ENCODE measurements at places on chromosomes 16 and 17. TPM values are rescaled to one million over a fixed set of nuclear protein-coding genes. Genes with fewer than 3 reads are reported as not detected.

DNA sequence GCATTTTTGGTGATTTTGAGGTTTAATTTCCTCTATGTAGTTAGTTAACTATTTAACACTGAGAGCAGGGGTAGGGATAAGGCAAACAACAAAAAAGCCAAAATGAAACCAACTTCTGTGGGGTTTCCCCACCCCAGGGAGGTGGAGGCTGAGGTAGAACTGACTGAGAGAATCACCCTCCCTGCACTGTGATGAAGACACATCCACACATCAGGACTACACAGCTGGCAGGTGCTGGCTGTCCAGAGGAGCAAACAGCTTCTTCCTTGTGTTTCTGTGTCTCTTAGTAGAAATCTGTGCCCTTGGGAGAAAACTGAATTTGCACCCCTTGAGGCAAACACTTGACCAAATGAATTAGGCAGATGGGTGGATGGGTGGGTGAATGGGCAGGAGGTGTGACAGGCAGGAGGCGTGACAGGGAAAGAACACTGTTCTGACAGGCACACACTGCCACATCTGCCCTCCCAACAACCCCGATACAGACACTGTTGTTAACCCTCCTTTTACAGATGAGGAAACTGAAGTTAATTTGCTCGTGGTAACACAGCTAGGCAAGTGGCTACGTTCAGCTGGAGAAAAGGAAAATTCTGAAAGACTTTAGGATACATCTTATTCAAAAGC lies 62.9 kb upstream of the AMZ2 start:
- H3K36me3 ChIP-seq: no peaks in the 10 kb centered on the region
- no peak overlapping the region for H3K27ac ChIP-seq
- H3K4me1 ChIP-seq: no peaks in the 10 kb centered on the region
- H3K4me3 ChIP-seq: no peak overlapping the region
- no peaks in the 10 kb centered on the region for H3K27me3 ChIP-seq
- DNase-seq: no peak

DNA sequence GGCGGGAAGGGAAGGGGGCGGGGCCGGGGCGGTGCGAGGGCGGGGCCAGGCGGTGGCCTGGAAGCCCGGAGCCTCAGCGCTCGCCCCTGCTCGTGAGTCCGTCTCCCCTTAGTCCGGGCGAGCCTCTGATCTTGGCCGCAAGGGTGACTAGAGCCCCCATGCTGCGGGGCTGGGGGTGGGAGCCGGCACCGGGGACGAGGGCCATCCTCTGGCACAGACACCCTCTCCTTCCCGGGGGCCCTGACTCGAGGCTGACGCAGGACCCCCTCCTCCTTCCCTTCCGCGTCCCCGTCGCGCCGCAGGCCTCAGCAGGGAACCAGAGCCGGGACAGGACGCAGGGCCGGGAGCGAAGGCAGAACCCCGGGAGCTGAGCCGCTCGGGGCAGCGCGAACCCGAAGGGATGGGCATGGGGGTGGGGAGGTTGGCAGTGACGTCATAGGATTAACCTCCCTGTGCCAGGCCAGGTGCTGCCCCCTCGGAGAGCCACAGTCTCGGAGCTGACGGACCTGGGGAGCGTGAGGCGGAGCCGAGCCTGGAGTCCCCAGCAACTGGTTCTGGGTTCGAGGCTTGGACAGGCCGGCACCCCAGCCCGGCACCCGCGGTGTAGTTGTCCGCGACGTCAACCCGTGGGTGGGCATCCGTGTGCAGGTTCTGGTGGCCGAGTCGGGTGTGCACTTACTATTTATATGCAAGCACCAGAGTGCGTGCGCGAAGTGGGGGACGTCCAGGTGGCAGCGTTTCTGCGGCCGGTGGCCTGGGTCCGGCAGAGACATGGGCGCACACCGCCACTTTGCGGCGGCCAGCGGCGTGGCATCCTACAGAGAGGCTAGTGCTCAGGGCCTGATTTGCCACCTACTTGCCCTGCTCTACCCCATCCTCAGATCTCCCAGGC lies 503 bp upstream of the PLCD3 start:
- no peaks in the 10 kb centered on the region for H3K36me3 ChIP-seq
- DNase-seq: peak; percentile 85

GRCh38 chr17:34525651-34526050 lies 53.7 kb upstream of the TMEM132E start:
- H3K27me3 ChIP-seq: no peaks in the 10 kb centered on the region
- no peaks in the 10 kb centered on the region for H3K4me1 ChIP-seq
- no peak overlapping the region for H3K27ac ChIP-seq
- DNase-seq: no peak
- H3K4me3 ChIP-seq: no peak overlapping the region

DNA sequence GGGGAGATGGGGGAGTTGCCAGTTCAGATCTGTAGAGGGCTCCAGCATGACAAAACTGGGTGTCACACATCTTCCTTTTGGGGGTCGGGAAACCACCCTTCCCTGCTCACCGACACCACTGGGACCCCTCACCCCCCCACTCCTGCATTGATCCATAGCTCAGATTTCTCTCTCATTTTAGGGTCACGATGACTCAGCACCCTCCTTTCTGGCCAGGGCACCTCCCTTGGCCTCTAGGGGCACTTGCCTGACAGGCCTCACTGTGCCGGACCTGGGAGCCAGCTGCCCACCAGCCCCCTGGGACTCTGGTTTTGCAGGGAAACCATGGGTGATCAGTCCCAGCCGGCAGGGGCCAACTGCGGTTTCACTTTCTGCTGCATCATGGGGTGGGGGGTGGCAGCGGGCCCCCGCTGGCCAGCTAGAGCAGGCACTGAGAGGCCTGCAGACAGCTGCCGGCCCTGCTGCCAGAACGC lies 239.4 kb downstream of the MRTFB start:
- H3K4me1 ChIP-seq: peaks cover 14% of the 10 kb centered on the region
- no peak overlapping the region for H3K27ac ChIP-seq
- H3K4me3 ChIP-seq: peak overlapping the region; percentile 16
- H3K36me3 ChIP-seq: no peaks in the 10 kb centered on the region
- no peak for DNase-seq

DNA sequence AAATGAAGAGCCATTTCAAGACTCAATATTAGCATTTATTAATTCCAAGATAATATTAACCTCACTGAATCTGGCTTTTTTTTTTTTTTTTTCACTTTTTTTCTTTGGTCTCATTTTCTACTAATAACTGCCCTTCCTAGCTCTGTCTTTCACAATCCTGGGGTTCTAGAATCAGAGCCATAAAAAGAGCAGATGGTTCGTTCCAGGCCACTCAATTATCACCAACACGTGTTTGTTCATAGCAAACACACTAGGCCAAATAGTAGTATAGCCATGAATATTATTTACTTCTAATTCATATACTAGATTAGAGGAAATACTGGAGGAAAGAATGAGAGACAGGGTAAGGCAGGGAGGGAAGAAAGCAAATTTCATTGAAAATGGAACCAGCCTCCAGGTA lies 39.8 kb downstream of the TEX2 start:
- no peak overlapping the region for H3K4me3 ChIP-seq
- DNase-seq: no peak

DNA sequence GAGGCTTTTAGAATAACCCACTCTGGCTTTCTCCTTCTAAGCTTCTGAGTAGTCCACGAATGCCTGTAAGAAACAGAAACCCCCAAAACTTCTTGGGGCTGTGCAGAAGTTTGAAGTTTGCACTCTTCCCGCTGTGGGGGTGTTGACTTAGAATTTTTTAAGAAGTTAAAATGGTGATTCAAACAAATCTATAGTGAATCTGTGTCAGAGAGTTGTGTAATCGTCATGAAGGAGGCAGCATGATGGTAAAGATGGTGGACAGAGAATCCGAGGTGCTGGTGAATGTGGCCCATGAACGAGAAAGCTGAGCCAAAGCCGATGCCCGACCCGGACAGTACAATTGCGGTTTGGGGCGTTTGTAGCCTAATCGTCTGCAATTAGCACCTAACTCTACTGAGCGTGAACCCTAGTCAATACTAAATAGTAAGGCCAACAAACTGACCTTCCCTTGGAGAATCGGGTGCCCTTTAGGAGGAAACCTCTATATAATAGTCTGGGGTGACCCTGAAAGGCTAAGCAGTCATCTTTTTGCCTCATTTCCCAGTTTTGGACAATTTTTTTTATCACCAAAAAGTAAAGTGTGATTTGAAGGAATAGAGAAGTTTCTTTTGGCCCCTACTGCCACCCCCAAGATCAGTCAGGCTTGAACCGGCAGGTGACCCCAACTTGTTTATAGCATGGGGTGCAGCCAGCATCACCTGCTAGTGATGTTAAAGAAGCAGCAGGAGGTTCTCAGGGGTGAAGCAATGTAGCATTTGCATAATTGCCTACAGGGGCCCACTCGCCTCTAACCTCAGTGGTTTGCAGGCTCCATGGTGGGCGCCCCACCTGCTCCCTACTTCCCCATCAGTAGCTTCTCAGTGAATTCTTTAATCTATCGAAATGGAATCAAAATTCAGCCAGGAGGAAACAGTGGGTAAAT lies 11.2 kb downstream of the IRF8 start:
- peaks cover 6% of the 10 kb centered on the region for H3K4me1 ChIP-seq
- H3K27ac ChIP-seq: no peak overlapping the region
- no peaks in the 10 kb centered on the region for H3K36me3 ChIP-seq
- no peak for DNase-seq
- H3K27me3 ChIP-seq: no peaks in the 10 kb centered on the region
- no peak overlapping the region for H3K4me3 ChIP-seq

- DNase-seq: no peak
- H3K4me1 ChIP-seq: no peaks in the 10 kb centered on the region
- no peak overlapping the region for H3K27ac ChIP-seq
- no peaks in the 10 kb centered on the region for H3K27me3 ChIP-seq
- no peaks in the 10 kb centered on the region for H3K36me3 ChIP-seq
- no peak overlapping the region for H3K4me3 ChIP-seq
Observed at GRCh38 chr17:33523577-33523981, 230.5 kb upstream of the ASIC2 start.

- no peaks in the 10 kb centered on the region for H3K36me3 ChIP-seq
- no peaks in the 10 kb centered on the region for H3K27me3 ChIP-seq
- no peak for DNase-seq
- no peak overlapping the region for H3K4me3 ChIP-seq
- H3K27ac ChIP-seq: no peak overlapping the region
- peaks cover 2% of the 10 kb centered on the region for H3K4me1 ChIP-seq
Observed at GRCh38 chr17:9371019-9371418, 204.6 kb downstream of the STX8 start.

- DNase-seq: no peak
- H3K27me3 ChIP-seq: no peaks in the 10 kb centered on the region
- H3K4me1 ChIP-seq: no peaks in the 10 kb centered on the region
- no peak overlapping the region for H3K4me3 ChIP-seq
- H3K27ac ChIP-seq: no peak overlapping the region
- H3K36me3 ChIP-seq: no peaks in the 10 kb centered on the region
Observed at GRCh38 chr16:83517398-83517797, 290.4 kb upstream of the HSBP1 start.

DNA sequence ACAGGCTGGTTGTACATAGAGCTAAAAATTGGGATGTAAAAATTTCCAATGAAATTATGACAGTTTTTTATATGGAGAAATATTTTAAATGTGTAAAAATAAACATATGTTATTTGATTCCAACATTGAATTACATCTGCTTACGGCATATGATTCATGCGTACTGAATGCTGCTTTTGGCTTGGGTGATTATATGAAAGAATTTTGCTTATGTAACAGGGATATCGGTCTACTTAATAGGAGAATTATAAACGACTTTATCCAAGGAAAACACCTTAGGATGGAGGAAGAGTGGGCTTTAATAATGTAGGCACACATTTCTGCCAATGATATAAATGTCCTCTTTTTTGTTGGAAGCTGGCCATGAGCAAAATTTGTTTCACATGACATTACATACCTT lies 197.3 kb upstream of the GOT2 start:
- no peaks in the 10 kb centered on the region for H3K27me3 ChIP-seq
- no peak overlapping the region for H3K27ac ChIP-seq
- H3K4me1 ChIP-seq: no peaks in the 10 kb centered on the region
- no peak for DNase-seq
- no peak overlapping the region for H3K4me3 ChIP-seq

GRCh38 chr17:61402073-61402541 lies 2.5 kb downstream of the TBX2 start:
- DNase-seq: no peak
- H3K27ac ChIP-seq: peak overlapping the region; percentile 72
- H3K36me3 ChIP-seq: no peaks in the 10 kb centered on the region
- H3K4me1 ChIP-seq: peaks cover 3% of the 10 kb centered on the region
- H3K27me3 ChIP-seq: peaks cover 2% of the 10 kb centered on the region

GRCh38 chr16:49750341-49751000 lies 105.4 kb downstream of the ZNF423 start:
- H3K4me1 ChIP-seq: no peaks in the 10 kb centered on the region
- H3K27me3 ChIP-seq: no peaks in the 10 kb centered on the region
- no peaks in the 10 kb centered on the region for H3K36me3 ChIP-seq
- H3K4me3 ChIP-seq: no peak overlapping the region
- no peak overlapping the region for H3K27ac ChIP-seq
- DNase-seq: no peak

DNA sequence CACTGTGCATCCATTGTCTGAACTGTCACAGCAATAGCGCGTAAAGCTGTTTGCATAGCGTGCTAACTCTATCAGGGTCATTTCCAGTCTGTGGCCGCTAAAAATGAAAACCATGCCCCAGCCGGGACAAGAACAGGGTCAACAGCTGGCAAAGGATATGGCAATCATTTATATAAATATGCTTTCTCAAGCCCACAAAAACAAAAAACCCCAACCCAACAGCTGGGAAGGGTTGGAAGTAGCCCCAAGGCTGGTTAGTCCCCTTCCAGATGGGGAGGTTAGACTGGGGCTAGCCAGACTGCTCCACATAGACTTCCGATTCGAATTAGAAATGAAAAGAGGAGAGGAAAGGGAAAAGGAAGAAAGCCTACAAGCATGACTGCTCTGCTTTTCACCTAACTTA lies 203.3 kb upstream of the TBX2 start:
- H3K4me3 ChIP-seq: no peak overlapping the region
- no peak overlapping the region for H3K27ac ChIP-seq
- no peaks in the 10 kb centered on the region for H3K27me3 ChIP-seq
- H3K36me3 ChIP-seq: no peaks in the 10 kb centered on the region

DNA sequence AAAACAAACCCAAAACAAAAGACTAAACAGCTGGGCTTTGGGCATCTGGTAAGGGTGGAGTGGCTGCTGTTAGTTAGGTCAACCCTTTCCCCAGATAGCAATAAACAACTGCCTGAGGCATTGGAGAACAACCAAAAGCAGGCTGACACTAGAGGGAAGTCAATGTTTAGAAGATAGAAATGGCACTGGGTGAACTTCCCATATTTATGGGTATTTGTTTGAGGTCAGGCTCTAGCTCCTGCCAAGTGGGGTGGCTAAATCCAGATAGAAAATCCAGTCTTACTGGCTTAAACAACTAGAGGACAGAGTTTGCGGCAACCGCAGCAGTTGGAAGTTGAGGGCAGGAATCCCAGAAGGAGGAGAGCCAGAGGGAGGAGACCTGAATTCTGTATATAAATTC lies 79.4 kb downstream of the SDK2 start:
- no peaks in the 10 kb centered on the region for H3K36me3 ChIP-seq
- H3K4me1 ChIP-seq: no peaks in the 10 kb centered on the region
- H3K27ac ChIP-seq: no peak overlapping the region
- H3K4me3 ChIP-seq: no peak overlapping the region
- DNase-seq: no peak

GRCh38 chr16:1013593-1013900 lies 32.0 kb downstream of the SOX8 start:
- no peak for DNase-seq
- no peak overlapping the region for H3K27ac ChIP-seq
- no peaks in the 10 kb centered on the region for H3K4me1 ChIP-seq
- H3K4me3 ChIP-seq: no peak overlapping the region

GRAP gene
- total RNA-seq: 2.1 TPM

MMP2 gene
- 629 TPM for total RNA-seq

MAP3K3 gene
- 33.3 TPM for total RNA-seq

C16orf89 gene
- total RNA-seq: not detected

NACA2 gene
- not detected for total RNA-seq

HOXB6 gene
- 10.3 TPM for total RNA-seq

COASY gene
- 26.3 TPM for total RNA-seq

OSGIN1 gene
- total RNA-seq: 5.4 TPM

CIBAR2 gene
- not detected for total RNA-seq

KRTAP9-4 gene
- not detected for total RNA-seq

KCNG4 gene
- not detected for total RNA-seq

Measured in ovary (tissue), 10 donors.